PC-3 (cell line): ENCODE measurements at places on chromosomes 11 and 22.
A peak's percentile ranks its signal among the peaks of the same experiment; 100 is the strongest.

- DNase-seq = no peak
These were observed 18.0 kb downstream of the A4GALT start for GRCh38 chr22:42702675-42703074.

DNA sequence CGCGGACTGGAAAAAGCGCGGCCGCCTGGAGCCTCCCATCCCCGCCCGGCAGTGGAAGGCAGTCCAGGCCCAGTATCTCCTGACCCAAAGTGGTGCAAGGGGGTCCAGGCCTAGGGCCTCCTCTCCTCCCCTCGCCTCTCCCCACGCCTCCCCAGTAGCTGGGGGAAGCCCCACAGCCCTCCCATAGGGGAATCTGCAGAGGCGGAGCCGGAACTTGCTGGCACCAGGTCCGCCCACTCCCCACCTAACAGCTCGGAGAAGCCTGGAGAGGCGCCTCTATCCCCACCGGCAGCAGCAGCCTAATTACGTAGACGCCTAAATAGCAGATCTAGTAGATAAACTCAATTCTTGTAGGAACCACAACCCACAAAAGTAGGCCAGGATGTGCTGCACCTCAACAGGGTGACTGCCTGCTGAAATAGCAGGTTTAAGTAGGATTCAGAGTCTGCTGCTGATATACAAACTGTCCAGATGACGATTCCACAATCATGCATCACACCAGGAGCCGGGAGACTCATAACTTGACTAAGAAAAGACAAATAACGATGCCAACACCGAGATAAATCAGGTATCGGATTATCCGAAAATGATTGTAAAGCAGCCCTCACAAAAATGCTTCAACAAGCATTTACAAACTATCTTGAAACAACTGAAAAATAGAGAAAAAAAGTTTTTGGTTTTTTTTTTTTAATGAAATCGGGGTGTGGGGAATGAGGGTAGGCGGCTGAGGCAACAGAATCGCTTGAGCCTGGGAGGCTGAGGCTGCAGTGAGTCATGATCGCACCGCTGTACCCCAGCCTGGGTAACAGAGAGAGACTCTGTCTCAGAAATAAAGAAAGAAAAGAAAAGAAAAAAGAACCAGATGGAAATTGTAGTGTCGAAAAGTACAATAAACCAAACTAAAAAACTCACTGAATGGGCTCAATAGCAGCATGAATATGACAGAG is 11.4 kb upstream of the BRD1 start:
- no peak for DNase-seq

DNA sequence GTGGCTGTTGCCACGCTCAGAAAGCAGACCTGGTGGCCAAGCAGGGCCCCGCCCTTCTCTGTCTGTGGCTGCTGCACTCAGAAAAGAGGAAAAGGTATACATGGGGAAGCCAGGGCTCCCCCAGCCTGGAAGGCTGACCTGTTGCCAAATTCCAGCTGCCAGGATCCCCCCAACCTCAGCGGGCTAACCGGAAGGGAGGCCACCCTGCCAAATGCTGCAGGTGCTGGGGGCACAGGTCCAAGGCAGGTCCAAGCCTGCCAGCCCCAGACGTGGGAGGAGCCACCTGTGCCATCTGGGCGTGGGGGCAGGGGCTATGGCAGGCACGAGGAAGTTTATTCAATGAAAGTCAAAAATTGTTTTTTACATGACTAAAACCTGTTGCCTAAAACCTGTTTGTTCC is 2.6 kb downstream of the NPTXR start:
- DNase-seq = no peak

GRCh38 chr11:19539861-19540260 is 172.8 kb upstream of the NAV2 start:
- no peak for DNase-seq

DNA sequence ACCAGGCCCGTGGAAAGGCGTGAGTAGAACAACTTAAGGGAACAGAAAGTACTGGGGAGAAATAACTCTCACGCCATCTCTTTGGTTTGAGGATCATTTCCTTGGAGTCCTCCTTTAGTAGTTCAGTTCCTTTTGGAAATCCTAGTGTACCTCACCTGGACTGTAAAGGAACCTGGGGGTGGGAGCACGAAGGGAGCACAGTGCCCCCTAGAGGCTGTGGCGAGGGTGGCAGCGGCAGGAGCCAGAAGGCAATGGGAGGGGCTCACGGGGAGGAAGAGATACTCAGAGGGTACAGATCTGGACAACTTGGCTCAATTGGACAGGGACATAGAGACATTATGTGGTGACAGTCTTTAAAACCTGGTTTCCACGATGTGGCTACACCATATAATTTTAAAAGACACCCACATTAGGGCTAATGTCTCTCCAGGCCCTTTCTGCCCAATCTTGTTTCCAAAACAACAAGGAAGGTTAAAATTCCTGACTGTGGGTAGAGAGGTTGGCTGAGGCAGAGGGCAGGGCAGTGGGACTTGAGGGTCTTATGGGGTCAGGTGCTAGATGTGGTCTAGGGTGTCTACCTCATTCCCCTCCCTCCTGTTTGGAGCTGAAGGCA is 87.0 kb downstream of the CSNK2A3 start:
- DNase-seq = peak; percentile 70

DNA sequence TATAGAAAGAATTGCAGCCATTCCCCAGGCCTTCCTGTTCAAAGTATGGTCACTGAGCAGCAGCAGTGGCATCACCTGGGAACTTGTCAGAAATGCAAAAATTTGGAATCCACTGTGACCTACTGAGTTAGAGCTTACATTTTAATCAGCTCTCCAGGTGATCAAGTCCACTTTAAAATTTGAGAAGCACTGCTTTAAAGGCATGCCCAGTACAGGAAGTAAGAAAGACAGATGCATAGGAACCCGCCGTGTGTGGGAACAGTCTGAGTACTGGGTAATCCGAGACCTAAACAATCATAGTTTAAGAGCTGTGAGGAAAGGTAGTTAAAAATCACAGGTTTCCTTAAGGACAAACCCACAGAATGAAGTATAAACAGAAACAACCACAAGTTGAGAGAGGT is 462.4 kb downstream of the RAB38 start:
- DNase-seq = no peak

DNA sequence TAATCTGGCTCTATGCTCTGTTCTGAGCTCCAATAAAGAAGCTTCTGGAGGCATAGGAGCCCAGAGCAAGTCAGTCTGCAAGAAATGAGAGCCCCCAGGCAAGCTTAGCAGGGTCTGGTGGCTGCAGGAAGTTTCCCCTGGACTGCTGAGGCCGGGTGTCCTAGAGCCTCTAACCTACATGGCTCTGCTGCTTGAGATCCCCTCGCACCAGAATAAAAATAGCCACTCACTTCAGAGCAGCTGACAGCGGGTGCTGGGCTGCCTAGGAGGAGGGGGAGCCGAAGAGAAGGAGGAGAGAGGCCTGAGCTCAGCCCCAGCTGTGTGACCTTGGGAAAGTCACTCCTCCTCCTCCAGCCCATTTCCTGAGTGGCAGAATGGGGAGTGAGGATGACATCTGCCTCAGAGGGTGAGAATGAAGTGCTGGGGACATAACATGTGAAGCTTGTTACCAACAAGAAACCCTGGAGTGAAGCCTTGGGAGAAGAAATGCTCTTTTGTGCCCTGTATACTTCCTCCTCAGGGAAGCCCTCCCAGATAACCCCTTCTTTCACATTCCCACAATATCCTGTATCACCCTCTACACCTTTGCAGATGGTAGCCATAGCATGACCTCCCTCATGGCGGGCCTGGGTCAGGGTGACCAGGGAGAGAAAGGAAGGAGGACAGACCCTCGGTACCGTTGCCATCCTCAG is 3.6 kb upstream of the INPP5J start:
- DNase-seq = no peak

DNA sequence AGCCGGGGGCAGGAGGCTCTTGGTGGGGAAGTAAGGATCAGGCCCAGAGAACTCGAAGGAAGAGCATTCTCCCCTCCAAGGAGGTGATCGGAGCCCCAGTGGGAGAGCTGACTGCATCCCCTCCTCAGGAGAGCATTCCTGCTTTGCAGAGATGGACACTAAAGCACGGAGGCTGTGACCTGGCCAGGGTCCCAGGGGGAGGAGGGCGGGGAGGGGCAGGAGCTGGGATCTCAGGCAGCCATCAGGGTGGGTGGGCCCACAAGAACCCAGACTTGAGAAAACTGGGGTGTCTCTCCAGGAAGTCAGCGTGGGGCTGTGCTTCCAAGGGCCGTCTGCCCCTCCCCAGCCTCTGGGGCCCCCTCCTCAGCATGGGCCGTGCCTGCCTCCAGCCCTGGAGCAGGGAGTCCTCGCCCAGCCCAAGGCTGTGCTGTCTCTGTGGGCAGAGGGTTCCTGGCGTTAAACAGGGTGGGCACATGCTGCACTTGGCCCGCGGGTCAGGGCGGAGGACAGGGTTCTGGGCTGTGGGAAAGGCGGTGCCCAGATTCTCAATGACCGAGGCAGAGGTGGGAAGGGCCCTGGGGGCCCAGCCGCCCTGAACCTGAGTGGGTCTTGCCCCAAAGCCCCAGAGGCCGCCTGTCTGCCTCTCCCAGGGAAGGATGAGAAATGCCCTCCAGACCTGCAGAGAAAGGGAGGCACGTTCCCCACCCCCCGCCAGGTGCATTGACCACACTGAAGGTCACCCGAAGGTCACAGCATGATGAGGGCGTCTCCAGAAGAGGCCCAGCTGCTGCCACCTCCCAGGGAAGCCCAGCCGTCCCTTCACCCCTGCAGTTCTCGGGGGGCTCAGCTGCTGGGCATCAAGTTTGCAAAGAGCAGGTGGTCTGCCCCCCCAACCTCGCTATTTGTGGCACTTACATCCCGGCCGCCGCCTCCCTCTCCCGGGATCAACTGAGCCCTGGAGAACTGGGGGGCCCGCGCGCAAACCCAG is 643 bp downstream of the CEND1 start:
- DNase-seq = no peak

DNA sequence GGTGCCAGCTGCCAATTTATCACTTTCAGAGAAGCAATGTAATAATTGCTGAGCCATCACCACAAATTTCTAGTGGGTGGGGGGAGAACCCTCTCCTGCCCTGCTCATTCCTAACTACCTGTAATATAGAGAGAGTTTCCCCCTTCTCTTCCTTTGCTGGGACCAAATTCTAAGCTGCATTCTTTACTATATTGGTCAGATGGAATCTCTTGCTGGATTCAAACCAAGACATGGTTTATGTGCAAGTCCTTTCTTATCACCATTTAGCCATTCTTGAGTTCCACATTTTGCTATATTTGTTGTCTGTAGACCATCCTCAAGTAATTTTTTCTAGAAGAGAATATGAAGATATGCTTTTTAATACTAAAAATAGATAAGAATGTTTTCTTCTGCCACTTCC is 452.1 kb downstream of the MN1 start:
- DNase-seq = no peak

- DNase-seq = no peak
These were observed 143.3 kb downstream of the DLG2 start for GRCh38 chr11:85483861-85484260.

GRCh38 chr11:41320653-41321052 is 138.8 kb downstream of the LRRC4C start:
- no peak for DNase-seq

DNA sequence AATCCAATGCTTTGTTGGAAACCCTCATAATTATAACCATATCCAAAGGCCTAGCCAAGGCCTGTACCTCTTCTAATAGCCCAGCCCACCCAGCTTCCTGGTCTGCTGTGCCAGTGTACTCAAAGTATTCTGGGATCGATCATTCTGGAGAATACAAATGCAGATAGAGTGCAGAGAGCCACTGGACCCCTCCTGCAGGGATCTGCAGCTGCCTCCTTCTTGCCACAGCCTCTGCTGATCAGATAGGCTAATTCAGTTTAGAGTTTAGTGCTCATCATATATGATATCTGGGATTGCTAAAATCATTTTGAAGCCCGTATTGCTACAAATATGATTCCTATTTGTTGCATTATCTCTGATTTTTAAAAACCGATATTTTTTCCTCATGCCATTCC is 17.5 kb downstream of the CASP5 start:
- no peak for DNase-seq

- DNase-seq = no peak
These were observed 295.9 kb downstream of the MIAT start for GRCh38 chr22:26953012-26953883.

- DNase-seq = peak; percentile 89
These were observed 92.3 kb upstream of the TEAD1 start for GRCh38 chr11:12581923-12582322.

- no peak for DNase-seq
These were observed 4.4 kb upstream of the CATSPERZ start for GRCh38 chr11:64295760-64296159.
